Femur (tissue), 1 donor: ENCODE measurements at places on chromosomes 11 and 22.

DNA sequence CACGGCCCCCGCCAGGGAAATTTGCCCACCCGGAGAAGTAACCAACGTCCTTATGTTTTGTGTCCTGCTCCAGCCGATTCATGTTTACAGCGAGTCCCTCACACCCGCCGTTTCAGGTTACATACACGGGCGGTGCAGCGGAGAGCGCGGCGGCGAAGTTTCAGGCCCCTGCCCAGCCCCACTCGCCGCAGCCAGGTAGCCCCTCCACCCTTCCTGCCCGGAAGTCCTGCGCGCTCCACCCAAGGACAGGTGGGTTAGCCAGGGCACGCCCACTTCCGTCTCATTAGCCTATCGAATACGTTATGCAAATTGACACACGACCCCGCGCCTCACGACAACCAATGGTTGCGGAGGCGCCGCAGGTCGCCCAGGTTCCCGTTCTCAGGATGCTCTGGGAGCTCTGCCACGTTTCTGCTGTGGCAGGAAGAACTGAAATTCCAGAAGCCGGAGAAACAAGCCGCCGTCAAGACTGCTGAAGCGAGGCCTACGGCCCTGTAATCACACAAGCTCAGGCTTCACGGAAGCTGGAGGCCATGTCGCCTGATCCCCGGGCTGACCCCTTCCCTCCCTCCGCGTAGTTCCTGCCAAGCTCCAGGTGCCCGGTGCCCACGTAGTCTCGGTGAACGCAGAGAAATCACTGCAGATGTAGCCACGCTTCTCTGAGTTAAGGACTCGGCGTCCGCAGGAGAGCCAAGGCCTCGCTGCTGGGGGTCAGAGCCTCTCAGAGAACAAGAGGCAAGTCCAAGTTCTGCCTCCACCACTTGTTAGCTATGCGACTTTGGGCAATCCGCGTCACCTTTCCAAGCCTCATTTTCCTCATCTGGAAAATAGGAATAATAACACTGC is 22.4 kb upstream of the MYH9 start:
- DNase-seq = peak; percentile 89

- peak; percentile 87 for DNase-seq
Observed at GRCh38 chr11:17734986-17735817, 621 bp downstream of the KCNC1 start.

DNA sequence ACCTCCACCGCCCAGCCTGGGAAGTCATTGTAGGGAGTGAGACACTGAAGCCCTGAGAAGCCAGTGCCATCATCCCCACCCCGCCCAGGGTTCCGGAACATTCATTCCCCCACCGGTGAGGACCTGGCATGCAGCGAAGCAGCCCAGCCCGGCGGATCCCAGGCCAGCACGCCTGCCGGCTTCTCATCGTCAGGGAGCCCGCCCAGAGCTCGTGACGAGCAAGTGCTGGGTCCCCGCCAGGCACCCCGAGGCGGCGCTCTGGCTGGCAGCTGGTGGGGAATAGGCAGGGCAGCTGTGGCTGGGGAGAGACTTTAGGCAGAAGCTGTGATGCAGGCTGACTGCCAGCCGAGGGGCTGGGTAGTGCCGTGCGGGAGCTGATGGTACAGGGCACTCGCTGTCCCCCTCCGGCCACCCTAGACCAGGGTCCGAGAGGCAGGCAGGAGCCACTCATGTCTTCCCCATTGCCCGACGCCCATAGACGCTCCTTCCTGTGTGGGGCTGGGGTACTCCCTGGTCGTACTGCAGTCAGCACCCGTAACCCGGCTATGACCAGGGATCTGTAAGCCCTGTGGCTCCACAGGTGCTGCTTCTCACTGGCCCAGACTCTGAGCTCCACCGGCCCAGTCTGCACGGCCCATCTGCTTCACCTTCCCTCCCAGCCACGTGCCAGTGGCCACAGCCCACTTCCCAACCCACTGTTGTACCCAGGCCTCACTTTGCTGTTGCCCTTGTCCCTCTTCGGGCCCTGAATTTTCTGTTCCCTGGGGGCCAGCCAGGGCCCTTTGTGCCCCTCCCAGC is 24.5 kb upstream of the CABP7 start:
- peak; percentile 82 for DNase-seq

GRCh38 chr11:14308114-14308896 is 50.7 kb downstream of the RRAS2 start:
- no peak for DNase-seq

DNA sequence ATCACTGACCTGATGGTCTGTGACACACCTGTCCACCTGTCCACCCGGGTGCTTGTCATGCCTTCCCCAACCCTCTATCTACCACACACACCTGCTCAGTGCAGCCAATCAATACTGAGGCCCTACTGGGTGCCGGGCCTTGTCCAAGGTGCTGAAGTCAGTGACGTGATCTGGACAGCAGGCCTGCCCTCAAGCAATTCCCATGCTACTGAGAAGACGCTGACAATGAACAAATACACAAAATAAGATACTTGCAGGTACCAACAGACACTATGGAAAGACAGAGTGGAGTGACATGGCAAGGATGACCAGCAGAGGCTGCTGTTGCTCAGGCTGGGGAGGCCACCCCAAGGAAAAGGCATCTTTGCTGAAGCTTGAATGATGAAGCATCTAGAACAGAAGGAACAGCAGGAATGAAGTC is 21.2 kb downstream of the PLAAT3 start:
- no peak for DNase-seq

GRCh38 chr22:18997306-18997924 is 61.3 kb upstream of the PRODH start:
- DNase-seq = no peak
